ENCODE measurements at places on chromosomes 4 and X. TPM values are rescaled to one million over a fixed set of nuclear protein-coding genes. Genes with fewer than 3 reads are reported as not detected.

The REPS2 gene
- 1.6 TPM for total RNA-seq

DNA sequence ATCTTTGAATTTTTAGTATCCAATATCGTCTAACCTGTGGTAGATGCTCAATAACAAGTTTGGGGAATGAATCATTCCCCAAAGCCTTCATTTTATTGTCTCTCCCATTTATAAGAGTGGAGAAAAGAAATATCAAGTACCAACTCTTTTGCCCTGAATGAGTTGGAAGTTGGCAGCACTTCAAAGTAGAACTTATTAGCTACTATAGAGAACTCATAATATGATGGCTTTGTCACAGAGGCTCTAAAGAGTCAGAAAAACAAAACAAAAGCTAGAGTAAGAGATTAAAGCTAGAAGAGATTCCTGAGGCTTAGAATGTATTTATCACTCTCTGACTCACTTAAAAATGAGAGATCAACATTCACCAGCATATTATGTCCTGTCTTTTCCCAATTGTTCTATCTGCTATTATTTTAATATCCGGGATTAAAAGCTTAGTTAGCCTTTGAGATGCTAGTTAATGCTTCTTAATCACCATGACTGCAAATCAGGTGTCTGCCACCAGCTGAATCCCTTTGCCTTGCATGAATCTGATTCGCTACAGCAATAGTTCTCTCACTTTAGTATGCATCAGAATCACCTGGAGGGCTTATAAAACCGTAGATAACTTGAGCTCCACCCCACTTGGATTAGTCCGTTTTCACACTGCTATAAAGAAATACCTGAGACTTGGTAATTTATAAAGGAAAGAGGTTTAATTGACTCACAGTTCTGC is 77.9 kb downstream of the PALLD start:
- peaks cover 2% of the 10 kb centered on the region for H3K27me3 ChIP-seq
- no peak overlapping the region for H3K4me3 ChIP-seq
- no peak for DNase-seq
- no peak overlapping the region for H3K27ac ChIP-seq
- no peaks in the 10 kb centered on the region for H3K36me3 ChIP-seq

- no peaks in the 10 kb centered on the region for H3K36me3 ChIP-seq
- H3K4me1 ChIP-seq = no peaks in the 10 kb centered on the region
- no peak overlapping the region for H3K27ac ChIP-seq
- no peaks in the 10 kb centered on the region for H3K27me3 ChIP-seq
- DNase-seq = no peak
These were observed 134.3 kb downstream of the GUCY2F start for GRCh38 chrX:109347632-109348031.

DNA sequence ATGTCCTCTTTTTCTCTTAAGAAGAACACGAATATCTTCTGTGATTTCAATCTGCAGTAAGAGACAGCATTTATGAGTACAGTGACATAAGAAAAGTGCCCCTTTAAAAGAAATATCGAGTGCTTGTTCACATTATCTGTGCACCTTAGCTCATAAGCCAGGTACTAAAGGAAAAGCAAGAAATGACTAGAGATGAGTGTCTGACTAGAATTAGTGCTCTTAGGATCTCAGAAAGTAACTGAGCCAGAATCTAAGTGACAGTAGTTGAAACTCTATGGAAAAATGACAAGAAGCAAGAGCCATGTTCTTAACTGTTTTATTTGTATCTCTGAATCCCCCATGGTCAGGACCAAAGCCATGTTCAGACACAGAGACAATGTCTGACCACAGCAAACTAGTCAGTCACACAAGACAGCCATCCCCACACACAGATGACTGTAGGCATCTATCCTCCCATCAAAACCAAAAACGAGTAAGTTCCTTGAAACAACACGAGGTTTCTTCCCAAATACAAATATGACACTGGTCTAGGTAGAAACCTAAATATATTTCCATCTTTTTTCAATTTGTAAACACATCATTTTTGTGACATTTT is 36.8 kb downstream of the ACSL4 start:
- H3K4me1 ChIP-seq = peaks cover 6% of the 10 kb centered on the region
- H3K27ac ChIP-seq = no peak overlapping the region
- no peak overlapping the region for H3K4me3 ChIP-seq
- DNase-seq = no peak

GRCh38 chrX:149682031-149682430 is 29.8 kb upstream of the MAGEA11 start:
- no peaks in the 10 kb centered on the region for H3K36me3 ChIP-seq
- no peak for DNase-seq
- no peaks in the 10 kb centered on the region for H3K27me3 ChIP-seq
- no peaks in the 10 kb centered on the region for H3K4me1 ChIP-seq

DNA sequence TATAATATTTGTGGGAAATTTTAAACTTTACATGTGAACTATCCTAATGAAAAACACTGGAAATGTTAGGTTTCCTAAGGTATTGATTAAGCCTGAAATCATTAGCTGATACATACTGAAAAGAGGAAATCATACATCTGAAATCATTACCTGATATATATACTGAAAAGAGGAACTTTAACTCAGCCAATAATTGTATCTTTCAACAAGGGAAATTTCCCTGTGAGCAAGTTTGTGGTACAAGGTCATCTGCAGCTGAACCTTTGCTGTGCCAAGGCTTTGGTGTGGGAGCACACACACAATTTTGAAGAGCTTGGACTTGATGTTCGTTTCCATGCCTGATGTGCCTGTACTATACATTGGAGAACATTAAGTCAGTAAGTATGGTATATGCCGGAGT is 131.9 kb upstream of the USP9X start:
- DNase-seq = no peak
- no peaks in the 10 kb centered on the region for H3K36me3 ChIP-seq
- no peaks in the 10 kb centered on the region for H3K27me3 ChIP-seq
- peak overlapping the region; percentile 46 for H3K27ac ChIP-seq
- H3K4me3 ChIP-seq = no peak overlapping the region
- peaks cover 15% of the 10 kb centered on the region for H3K4me1 ChIP-seq

The SPIN2A gene
- total RNA-seq = 1.2 TPM

GRCh38 chr4:76251441-76252270 is at the start of gene FAM47E:
Gene FAM47E, plus strand, starts transcription at chr4:76251721. Its CDS starts 26 bp downstream, at chr4:76251747.
- peak; percentile 24 for DNase-seq
- peaks cover 58% of the 10 kb centered on the region for H3K27me3 ChIP-seq
- H3K4me1 ChIP-seq = peaks cover 6% of the 10 kb centered on the region
- no peaks in the 10 kb centered on the region for H3K36me3 ChIP-seq
- peak within 1 kb of the TSS; percentile 76 for H3K4me3 ChIP-seq

The DCAF8L1 gene
- total RNA-seq = not detected

- no peak for DNase-seq
- no peak overlapping the region for H3K4me3 ChIP-seq
- H3K36me3 ChIP-seq = peaks cover 74% of the 10 kb centered on the region
- H3K27ac ChIP-seq = peak overlapping the region; percentile 88
- peaks cover 79% of the 10 kb centered on the region for H3K4me1 ChIP-seq
These were observed 35.6 kb downstream of the DAPP1 start for GRCh38 chr4:99852199-99852749.

DNA sequence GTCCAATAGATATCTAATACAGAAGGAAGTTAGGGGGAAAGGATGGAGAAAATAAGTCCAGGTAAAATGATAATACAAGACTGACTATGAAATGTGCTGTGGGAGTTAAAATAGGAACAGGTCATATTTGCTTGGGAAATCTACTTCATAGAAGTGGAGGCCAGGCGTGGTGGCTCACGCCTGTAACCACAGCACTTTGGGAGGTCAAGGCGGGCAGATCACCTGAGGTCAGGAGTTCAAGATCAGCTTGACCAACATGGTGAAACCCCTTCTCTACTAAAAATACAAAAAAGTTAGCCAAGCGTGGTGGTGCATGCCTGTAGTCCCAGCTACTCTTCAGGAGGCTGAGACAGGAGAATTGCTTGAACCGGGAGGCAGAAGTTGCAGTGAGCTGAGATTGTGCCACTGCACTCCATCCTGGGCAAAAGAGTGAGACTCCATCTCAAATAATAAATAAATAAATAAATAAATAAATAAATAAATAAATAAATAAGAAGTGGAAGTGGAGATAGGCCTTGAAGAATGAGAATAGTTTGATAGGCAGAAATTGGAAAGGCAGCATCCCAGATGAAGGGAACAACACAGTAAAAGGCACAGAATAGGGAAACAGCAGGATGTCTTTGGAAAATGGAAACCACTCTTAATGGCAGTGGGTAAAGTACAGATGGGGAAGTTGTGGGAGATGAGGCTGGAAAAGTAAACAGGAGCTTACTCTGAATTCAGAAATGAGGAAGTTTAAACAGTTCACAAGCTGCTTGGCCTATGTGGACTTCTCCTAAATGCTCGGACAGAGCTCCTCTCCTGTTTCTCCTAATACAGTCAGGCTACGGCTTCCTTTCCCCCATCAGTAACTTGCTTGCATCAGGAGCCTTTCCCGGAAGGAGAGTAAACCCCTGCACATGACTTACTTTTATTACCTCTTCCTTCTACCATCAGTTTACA is 15.1 kb upstream of the GK start:
- H3K36me3 ChIP-seq = no peaks in the 10 kb centered on the region
- no peaks in the 10 kb centered on the region for H3K27me3 ChIP-seq
- H3K4me3 ChIP-seq = no peak overlapping the region
- DNase-seq = no peak

- H3K36me3 ChIP-seq = no peaks in the 10 kb centered on the region
- no peak for DNase-seq
- no peaks in the 10 kb centered on the region for H3K4me1 ChIP-seq
- H3K4me3 ChIP-seq = no peak overlapping the region
- H3K27ac ChIP-seq = no peak overlapping the region
These were observed 111.5 kb downstream of the AFAP1 start for GRCh38 chr4:7828011-7828720.

GRCh38 chr4:128525387-128525786 is 237.8 kb upstream of the PGRMC2 start:
- no peaks in the 10 kb centered on the region for H3K36me3 ChIP-seq
- no peak for DNase-seq
- H3K4me3 ChIP-seq = no peak overlapping the region

The SHROOM3 gene
- 0.55 TPM for total RNA-seq

DNA sequence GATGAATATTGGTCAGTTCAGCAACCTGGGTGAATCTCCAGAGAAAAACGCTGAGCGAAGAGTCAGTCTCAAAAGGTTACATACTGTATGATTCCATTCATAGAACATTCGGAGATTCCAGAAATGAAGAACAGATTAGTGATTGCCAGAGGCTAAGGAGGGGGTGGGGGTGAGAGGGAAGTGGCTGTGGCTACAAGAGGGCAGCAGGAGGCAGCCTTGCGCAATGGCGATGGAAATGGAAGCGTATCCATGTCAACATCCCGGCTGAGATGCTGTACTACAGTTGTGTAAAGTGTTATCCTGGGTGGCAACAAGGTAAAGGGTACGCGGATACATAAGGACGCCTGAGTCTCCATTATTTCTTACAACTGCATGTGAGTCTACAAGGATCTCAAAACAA is 18.0 kb downstream of the LYAR start:
- no peaks in the 10 kb centered on the region for H3K27me3 ChIP-seq
- H3K36me3 ChIP-seq = peaks cover 80% of the 10 kb centered on the region
- H3K4me3 ChIP-seq = no peak overlapping the region
- DNase-seq = no peak

The ADGRG4 gene
- not detected for total RNA-seq

DNA sequence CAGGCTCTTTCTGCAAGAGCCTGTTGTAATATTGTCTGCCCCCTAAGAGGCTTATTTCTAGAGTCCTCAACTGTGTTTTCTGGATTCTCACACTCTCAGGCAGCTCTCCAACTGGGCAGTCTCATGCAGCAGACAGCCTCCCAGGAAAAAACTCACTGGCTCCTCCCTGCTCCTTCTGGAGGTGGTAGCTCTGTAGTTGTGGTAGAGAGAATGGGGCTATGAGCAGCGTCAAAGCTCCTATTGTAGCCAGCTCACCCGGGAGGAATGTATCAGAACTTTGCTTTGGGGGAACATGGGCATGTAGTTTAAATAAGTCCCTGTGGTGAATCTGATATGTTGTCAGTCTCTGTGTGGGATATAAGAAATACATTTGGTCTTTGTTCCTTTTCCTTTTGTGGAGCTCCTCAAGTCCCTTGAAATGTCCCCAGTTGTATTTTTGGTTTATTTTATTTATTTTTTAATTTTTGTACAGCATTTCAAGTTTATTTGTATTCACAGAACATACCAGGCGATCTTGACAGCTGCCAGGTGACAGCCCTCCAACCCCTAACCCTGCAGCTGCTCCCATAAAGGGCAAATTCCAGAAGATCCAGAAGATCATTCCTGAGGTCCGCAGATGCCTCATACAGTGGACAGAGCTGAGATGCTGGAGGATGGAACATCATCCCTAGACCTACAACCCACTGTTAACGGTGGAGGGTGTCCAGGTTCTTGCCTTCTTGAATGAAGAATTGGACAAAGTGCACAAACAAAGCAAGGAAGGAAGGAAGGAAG is 45.7 kb downstream of the TRIM61 start:
- H3K36me3 ChIP-seq = no peaks in the 10 kb centered on the region
- peaks cover 4% of the 10 kb centered on the region for H3K27me3 ChIP-seq
- no peak for DNase-seq
- no peaks in the 10 kb centered on the region for H3K4me1 ChIP-seq
- no peak overlapping the region for H3K4me3 ChIP-seq

GRCh38 chr4:112840061-112840460 is 203.1 kb downstream of the LARP7 start:
- DNase-seq = no peak
- no peaks in the 10 kb centered on the region for H3K27me3 ChIP-seq
- H3K4me1 ChIP-seq = no peaks in the 10 kb centered on the region
- no peak overlapping the region for H3K27ac ChIP-seq
- no peaks in the 10 kb centered on the region for H3K36me3 ChIP-seq

GRCh38 chr4:6032249-6033244 is 14.3 kb upstream of the C4orf50 start:
- H3K4me1 ChIP-seq = no peaks in the 10 kb centered on the region
- DNase-seq = no peak
- no peak overlapping the region for H3K4me3 ChIP-seq
- H3K27me3 ChIP-seq = peaks cover 4% of the 10 kb centered on the region
- H3K36me3 ChIP-seq = no peaks in the 10 kb centered on the region

The CD38 gene
- total RNA-seq = 5.8 TPM

DNA sequence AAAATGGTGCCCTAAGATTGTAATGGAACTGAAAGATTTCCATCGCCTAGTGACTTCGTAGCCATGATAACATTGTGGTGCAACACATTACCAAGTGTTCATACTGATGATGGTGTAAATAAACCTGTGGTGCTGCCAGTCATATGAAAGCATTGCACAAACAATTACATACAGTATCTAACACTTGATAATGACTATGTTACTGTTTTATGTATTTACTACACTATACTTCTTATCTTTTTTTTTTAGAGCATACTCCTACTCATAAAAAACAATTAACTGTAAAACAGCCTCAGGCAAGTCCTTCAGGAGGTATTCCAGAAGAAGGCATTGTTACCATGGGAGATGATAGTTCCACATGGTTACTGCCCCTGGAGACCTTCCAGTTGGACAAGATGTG is 152.7 kb upstream of the EDNRA start:
- H3K4me1 ChIP-seq = no peaks in the 10 kb centered on the region
- no peak overlapping the region for H3K4me3 ChIP-seq
- no peaks in the 10 kb centered on the region for H3K27me3 ChIP-seq
- no peaks in the 10 kb centered on the region for H3K36me3 ChIP-seq
- no peak overlapping the region for H3K27ac ChIP-seq

DNA sequence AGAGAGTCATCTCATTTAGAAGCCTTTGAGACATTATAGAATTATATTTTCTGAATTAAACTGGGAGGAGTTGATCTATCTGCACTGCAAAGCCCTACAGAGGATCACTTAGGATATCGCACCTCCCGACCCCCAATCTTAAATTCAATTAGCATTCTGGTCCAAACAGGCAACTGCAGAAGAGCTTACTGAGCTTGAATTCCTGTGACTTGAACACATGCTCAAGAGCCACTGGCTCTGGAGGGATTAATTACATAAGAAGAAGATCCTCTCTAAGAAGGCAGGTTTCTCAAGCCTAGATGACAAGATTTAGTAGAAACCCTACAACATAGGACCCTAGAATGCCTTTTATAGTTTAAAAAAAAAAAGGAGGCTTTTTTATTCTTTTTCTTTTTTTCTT is 548.9 kb downstream of the ARAP2 start:
- H3K27ac ChIP-seq = no peak overlapping the region
- H3K4me3 ChIP-seq = no peak overlapping the region

All from activated B cell treated with CpG ODN at 0.5 μM for 24 hours (primary cell).